ENCODE measurements at places on chromosomes 12 and 14. TPM values are rescaled to one million over a fixed set of nuclear protein-coding genes. Genes with fewer than 3 reads are reported as not detected.

MEG3 gene
- total RNA-seq, result 371 TPM

EPYC gene
- not detected for total RNA-seq

RPL10L gene
- total RNA-seq, result not detected

B4GALNT3 gene
- 6.8 TPM for total RNA-seq

FITM1 gene
- total RNA-seq, result 11.4 TPM

TBX5 gene
- 3.3 TPM for total RNA-seq

All from camera-type eye (tissue), 1 donor.